ENCODE measurements at places on chromosomes 11 and 22. TPM values are rescaled to one million over a fixed set of nuclear protein-coding genes. Genes with fewer than 3 reads are reported as not detected.
A peak's percentile ranks its signal among the peaks of the same experiment; 100 is the strongest.

TALDO1 gene
- total RNA-seq, result 229 TPM

UPK2 gene
- total RNA-seq, result not detected

OR52N4 gene
- total RNA-seq, result not detected

PRG3 gene
- total RNA-seq, result not detected

SLC3A2 gene
- total RNA-seq, result 239 TPM

CYTH4 gene
- not detected for total RNA-seq

MS4A6A gene
- not detected for total RNA-seq

MFNG gene
- 3.3 TPM for total RNA-seq

SCGB1C1 gene
- not detected for total RNA-seq

NRGN gene
- total RNA-seq, result not detected

RFPL2 gene
- 0.85 TPM for total RNA-seq

UQCR10 gene
- total RNA-seq, result 114 TPM

RAPSN gene
- not detected for total RNA-seq

TP53I11 gene
- 136 TPM for total RNA-seq

GRCh38 chr22:19878461-19879245 is 24.0 kb upstream of the GNB1L start:
- DNase-seq, result no peak

GRCh38 chr11:81840380-81840779 is 893.3 kb downstream of the FAM181B start:
- no peak for DNase-seq

GRCh38 chr11:75319035-75319877 is 32.2 kb downstream of the ARRB1 start:
- no peak for DNase-seq

- no peak for DNase-seq
These were observed 49.7 kb downstream of the RPL27A start for GRCh38 chr11:8732324-8732670.

- peak; percentile 83 for DNase-seq
These were observed 67.5 kb downstream of the PACSIN2 start for GRCh38 chr22:42947211-42947990.

- peak; percentile 8 for DNase-seq
These were observed 559.9 kb downstream of the MN1 start for GRCh38 chr22:27241430-27242321.

- no peak for DNase-seq
These were observed 60.8 kb upstream of the ZBED5 start for GRCh38 chr11:10918698-10919097.

- DNase-seq, result peak; percentile 10
These were observed 105.5 kb downstream of the CSNK2A3 start for GRCh38 chr11:11247576-11247975.

DNA sequence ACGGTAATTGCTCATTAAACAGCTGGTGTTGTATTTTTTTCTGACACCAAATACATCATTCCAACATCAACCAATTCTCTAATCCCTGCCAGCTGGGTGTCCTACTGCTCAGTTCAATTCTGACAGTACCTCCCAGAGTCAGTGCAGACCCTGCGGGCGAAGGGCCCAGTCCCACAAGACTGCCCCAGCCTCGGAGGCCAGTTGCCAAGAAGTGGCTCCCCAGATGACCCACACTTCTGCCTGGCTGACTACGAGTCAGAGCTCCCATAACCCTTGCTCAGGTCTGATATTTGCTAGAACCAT is 147.2 kb downstream of the CTTN start:
- DNase-seq, result no peak

- DNase-seq, result peak; percentile 41
These were observed 27.5 kb downstream of the KIAA0930 start for GRCh38 chr22:45212992-45213751.

DNA sequence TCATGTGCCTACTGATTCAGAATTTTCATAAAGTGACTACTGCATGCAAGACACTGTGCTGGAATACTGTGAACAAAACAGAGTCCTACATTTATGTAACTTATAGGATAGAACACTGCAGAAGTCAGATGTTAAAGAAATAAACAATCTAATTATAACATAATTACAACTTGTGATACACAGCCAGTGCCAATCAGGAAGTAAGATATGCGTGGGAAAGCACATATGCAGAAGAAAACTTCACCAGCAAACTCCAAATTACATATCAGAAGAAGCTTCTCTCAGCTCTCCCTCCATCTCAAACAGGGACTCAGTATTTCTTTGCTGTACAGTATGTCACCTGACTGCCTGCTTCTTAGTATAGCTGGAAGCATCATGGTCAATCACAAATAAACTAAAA is 37.4 kb downstream of the PAK1 start:
- DNase-seq, result no peak

DNA sequence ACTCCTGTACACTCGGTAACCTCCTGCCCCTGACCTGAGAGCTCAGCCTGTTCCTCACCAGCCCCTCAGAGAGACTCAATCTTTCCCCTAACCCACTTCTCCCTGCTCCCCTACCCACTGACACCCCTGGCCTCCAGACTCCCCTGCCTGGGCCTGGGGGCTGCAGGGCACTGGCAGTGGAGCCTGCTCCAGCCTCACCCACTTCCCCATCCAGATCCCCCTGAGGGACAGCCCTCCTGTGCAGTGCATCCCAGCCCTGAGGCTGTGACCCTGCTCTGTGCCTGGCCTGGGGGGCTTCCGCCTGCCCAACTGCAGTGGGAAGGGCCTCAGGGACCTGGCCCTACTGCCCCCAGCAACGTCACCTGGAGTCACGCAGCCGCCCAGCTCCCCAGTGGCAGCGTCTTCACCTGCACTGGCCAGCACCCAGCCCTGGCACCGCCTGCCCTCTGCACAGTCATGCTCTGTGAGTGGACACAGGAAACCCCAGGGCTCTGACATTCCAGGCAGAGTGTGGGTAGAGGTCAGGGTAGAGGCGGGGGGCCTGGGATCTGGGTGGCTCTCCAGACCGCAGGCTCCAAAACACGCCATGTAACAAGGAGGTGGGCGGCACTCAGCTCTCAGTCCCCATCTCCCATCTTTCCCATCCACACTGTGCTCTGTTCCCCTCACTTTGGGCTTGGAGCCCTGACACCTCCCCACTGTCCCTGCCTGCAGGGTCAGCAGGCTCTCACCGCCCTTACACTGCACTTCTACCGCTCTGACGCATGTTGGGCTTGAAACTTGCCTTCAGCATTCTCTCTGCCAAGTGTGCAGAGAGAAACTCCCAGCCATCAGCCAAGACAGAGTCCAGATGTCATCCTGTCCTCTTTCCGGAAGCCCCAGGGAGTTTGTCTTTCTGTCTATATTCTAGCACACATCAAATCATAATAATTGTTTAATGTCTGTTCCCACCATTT is 5.1 kb downstream of the VSIG10L2 start:
- DNase-seq, result peak; percentile 31

- DNase-seq, result no peak
These were observed 359.0 kb downstream of the JRKL start for GRCh38 chr11:96748639-96749370.

DNA sequence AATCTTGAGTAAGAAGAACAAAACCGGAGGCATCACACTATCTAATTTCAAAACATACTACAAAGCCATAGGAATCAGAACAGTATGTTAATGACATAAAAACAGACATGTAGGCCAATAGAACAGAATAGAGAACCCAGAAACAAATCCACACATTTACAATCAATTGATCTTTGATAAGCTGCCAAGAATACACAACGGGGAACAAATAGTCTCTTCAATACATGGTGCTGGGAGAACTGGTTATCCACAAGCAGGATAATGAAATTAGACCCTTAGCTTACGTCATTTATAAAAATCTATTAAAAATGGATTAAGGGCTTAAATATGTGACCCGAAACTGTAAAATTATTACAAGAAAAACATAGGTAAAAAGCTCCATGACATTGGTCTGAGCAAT is 417.7 kb downstream of the INSC start:
- no peak for DNase-seq

GRCh38 chr11:129976328-129976727 is 26.3 kb downstream of the PRDM10 start:
- DNase-seq, result no peak

DNA sequence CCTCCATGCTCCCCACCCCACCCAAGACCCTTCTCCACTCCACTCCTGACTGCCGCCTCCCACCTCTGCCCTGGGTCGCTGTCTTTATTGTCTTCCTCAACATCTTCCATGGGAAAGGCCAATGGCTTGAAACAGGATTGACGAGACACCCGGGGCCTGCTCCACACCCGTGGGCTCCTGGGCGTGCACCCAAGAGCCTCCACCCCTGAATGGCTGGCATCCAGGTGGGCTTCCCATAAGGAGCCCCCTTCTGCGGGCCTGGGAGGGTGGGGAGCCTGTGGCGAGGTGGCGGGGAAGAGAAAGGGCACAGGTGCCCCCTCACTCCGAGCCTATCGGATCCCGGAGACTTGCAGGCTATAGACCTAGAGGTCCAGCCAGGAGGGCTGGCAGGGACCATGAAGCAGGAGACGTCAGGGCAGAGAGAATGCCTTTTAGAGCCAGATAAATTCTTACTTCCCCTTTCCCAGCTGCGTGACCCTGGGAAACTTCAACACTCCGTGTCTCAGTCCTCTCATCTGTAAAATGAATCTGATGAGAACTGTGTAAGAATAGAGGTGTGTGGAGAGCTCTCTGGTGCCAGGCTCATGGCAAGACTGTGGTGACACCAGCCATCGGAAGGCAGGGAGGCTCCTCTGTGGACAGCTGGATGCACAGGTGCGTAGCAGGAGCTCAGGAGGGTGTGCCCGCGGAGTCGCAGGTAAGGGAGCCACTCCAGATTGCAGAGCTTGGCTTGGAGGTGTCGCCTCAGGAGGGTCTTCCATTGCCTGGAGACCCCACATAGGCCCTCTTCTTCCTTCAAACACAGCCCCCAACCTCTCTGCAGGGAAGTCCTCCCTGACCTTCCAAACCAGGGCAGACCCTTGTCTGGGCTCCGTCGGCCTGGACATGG is 53.9 kb downstream of the SMIM38 start:
- DNase-seq, result no peak

GRCh38 chr11:68929706-68930570 is 26.2 kb downstream of the IGHMBP2 start:
- DNase-seq, result no peak

Measured in G401 (cell line).